ENCODE measurements at places on chromosomes 4 and X.
A peak's percentile ranks its signal among the peaks of the same experiment; 100 is the strongest.

- no peak for DNase-seq
These were observed 66.4 kb downstream of the LRBA start for GRCh38 chr4:150948710-150949109.

DNA sequence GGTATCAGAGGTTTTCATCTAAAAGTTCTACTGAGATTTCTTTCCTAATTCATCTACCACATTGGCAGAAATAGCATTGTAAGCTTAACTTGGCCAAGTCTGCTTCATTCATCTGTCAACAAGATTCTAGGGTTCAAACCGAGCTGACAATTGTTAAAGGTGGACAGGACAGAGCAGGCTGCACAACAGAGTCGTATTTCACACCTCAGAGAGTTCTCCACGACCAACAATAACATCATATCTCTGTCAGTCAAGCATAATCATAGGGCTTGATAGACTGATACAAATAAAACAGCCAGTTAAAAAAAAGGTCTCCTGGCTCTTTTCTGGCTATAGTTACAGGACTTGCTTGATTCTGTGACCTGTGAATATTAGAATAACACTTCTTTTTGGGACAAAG lies 259.2 kb downstream of the COL25A1 start:
- DNase-seq, result no peak

GRCh38 chr4:183852910-183853547 lies 52.1 kb upstream of the STOX2 start:
- no peak for DNase-seq

DNA sequence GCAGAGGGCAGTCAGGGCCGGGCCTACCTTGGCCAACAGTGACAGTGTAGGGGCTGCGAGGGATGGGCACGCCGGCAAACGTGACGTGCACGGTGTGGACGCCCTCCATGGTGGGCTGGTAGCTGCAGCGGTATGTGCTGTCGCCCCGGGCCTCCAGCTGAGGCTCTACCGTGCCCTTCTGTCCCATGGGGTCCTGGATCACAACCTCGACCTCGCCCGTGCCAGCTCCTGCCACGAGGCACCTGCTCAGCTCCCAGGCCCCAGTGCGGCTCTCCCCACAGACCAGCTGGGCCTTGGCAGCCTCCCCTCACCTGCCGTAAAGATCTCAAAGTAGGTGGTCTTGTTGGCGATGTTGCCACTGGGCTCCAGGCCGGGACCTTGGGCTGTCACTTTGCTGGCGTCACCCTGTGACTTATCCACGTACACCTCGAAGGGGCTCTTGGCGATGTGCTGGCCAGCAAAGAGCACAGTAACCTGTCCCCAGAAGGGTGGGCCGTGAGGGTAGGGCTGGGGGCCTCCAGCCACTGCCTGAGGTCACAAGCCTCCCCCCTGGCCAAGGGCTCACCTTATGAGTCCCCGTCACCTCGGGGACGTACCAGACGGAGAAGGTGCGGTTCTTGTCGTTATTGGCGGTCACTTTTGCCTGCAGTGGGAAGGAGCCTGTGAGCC lies 8.3 kb downstream of the FLNA start:
- no peak for DNase-seq

- no peak for DNase-seq
These were observed 91.9 kb downstream of the TSPAN5 start for GRCh38 chr4:98566361-98567008.

DNA sequence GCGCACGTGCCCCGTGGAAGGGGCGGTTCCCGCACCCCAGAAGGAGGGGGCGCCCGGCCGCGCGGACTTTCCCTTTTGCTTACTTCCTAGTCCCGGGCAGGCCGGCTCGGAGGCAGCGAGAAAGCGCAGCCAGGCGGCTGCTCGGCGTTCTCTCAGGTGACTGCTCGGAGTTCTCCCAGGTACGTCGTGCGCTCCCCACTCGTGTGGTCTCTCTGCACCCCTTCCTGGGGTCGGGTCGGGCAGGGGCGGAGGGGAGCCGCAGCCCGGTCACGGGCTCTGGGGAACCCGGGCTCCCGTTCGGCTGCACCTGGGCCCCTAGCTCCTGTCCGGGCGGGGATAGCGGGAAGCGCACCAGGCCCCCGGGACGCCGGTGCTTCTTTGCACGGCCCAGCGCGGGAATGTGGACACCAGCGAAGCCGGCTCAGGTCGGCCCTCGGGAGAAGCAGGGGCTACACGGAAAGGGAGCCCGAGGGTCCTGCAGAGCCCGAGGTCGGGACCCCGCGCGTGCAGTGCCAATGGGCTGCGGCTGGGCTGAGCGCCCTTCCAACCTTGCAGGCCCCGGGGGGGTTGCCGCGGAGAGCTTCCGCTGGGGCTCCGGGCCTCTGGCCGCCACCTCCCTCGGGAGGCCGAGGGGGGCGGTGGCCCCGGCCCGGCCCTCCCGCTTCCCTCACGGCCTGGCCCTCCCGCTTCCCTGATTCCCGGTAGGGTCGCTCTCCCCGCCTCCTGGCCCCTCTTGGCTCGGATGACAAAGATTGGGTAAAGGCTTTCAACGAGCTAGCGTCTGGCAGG lies at the start of gene TLR2:
Gene TLR2 (plus strand): TSS at position 99 of the 789 bp plus-strand sequence. CDS start 18,628 bp downstream, outside the sequence.
- DNase-seq, result peak; percentile 26

- DNase-seq, result no peak
These were observed 763 bp downstream of the USP38 start for GRCh38 chr4:143185253-143186107.

DNA sequence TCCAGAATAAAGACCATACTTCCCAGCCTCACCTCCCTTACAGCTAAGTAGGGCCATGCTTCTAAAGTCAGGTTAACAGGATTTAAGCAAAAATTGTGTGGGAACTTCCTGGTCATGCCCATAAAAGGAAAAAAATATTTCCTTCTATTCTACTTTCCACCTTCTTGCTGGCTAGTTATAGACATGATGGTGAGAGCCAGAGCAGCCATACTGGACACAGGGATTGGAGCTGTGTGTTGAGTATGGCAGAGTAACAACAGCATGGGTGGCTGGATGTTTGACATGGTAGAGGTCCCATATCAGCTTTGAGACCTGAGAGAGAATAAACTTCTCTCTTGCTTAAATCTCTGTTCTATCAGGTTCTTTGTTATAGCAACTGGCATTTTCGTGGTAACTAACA lies 15.1 kb upstream of the CBR4 start:
- DNase-seq, result no peak

- no peak for DNase-seq
These were observed 62.7 kb downstream of the CHST7 start for GRCh38 chrX:46636223-46636622.

DNA sequence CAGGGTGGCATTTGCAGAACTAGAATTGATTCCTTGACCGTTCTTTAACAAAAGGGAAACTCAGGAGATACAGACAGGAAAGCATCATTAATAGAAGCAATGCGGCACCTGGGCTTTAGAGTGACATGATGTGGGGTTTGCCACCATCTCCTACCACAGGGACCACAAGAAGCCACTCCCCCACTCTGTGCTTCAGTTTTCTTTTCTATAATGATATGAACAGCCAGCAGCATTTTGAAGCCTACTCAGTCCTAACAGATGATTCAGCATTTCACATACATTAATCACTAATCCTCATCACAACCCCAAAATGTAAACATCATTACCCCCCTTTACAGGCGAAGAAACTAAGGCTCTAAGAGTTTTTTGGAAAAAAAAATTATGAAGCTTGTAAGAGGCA lies 22.9 kb downstream of the CCDC149 start:
- DNase-seq, result no peak

DNA sequence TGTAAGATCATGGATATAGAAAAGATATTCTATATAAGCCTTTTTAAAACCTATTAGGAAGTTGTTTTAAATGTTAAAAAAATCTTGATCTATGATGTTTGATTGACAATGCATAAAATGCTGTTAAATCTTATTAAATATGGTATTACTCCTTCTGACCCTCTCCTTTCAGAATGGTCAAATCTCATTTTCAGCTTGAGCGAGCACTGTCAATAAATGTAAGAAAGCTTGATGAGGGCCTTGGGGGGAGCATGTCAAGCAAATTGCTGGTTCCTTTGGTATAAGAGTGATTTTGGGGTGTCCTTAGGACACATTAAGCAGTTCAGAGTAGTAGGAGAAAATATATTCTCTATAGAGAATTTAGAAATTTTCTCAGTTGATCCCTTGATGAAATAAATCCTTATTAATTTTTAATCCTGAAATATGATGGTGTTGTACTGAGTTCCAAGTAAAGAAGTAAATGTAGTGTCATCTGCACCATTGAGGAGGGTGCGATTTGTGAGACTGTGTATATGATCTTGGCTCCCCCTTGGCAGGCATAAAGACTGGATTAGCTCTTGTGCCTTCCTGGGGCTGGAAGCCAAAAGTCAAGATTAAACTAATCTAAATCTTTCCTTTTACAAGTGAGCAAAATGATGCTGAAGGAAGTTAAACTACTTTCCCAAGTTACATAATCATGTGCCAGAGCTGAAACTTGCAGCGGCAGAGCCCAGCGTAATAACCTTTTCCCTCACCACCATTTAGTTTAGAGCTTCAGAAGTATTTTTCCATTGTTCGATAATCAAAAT lies 82.6 kb upstream of the ANK2 start:
- DNase-seq, result no peak

GRCh38 chr4:185276036-185276435 lies 66.6 kb downstream of the SNX25 start:
- no peak for DNase-seq

GRCh38 chr4:20430259-20430941 lies 178.7 kb downstream of the SLIT2 start:
- no peak for DNase-seq

Data from stimulated activated CD8-positive, alpha-beta memory T cell treated with anti-CD3 and anti-CD28 coated beads, Interleukin-15, amount 100 ng/mL, for 4 hours (primary cell).